ENCODE measurements at places on chromosomes 4 and X. TPM values are rescaled to one million over a fixed set of nuclear protein-coding genes. Genes with fewer than 3 reads are reported as not detected.

The CLNK gene
- not detected for total RNA-seq

The LRAT gene
- not detected for total RNA-seq

- H3K4me3 ChIP-seq, result no peak overlapping the region
- H3K4me1 ChIP-seq, result no peaks in the 10 kb centered on the region
- DNase-seq, result no peak
- no peaks in the 10 kb centered on the region for H3K27me3 ChIP-seq
- no peaks in the 10 kb centered on the region for H3K36me3 ChIP-seq
- H3K27ac ChIP-seq, result no peak overlapping the region
Observed at GRCh38 chrX:100376576-100376975, 33.5 kb downstream of the PCDH19 start.

- H3K27ac ChIP-seq, result no peak overlapping the region
- DNase-seq, result no peak
- no peak overlapping the region for H3K4me3 ChIP-seq
- no peaks in the 10 kb centered on the region for H3K4me1 ChIP-seq
- H3K27me3 ChIP-seq, result no peaks in the 10 kb centered on the region
Observed at GRCh38 chrX:118717678-118718391, 9.6 kb upstream of the IL13RA1 start.

The PABPC1L2A gene
- not detected for total RNA-seq

GRCh38 chr4:120003193-120003592 lies 63.5 kb downstream of the MAD2L1 start:
- no peak overlapping the region for H3K27ac ChIP-seq
- H3K36me3 ChIP-seq, result no peaks in the 10 kb centered on the region
- no peaks in the 10 kb centered on the region for H3K4me1 ChIP-seq
- no peak for DNase-seq
- no peaks in the 10 kb centered on the region for H3K27me3 ChIP-seq

GRCh38 chr4:93635943-93636342 lies 192.6 kb upstream of the ATOH1 start:
- H3K27ac ChIP-seq, result no peak overlapping the region
- DNase-seq, result no peak
- H3K4me1 ChIP-seq, result no peaks in the 10 kb centered on the region
- H3K27me3 ChIP-seq, result no peaks in the 10 kb centered on the region

The LNX1 gene
- not detected for total RNA-seq

The ADH7 gene
- not detected for total RNA-seq

DNA sequence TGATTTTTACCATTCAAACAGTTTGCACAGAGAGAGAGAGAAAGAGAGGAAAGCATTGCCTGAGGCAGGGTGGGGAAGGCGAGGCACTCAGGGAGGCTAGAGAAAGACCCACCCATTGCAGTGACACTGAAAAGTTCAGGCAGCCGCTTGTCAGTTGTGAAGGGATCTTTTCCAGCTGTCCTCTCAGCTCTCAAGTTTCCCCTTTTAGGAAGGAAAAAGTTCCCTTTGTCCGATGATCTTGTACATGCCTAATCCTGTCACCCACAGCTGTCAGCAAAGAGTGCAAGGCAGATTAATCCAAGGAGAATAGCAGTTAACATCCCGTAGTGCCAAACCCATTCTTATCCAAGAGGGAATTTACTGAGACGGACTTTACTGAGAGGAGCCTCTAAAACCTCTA lies 255.0 kb downstream of the MAGEB5 start:
- no peaks in the 10 kb centered on the region for H3K27me3 ChIP-seq
- H3K4me3 ChIP-seq, result no peak overlapping the region
- no peaks in the 10 kb centered on the region for H3K36me3 ChIP-seq
- no peaks in the 10 kb centered on the region for H3K4me1 ChIP-seq

DNA sequence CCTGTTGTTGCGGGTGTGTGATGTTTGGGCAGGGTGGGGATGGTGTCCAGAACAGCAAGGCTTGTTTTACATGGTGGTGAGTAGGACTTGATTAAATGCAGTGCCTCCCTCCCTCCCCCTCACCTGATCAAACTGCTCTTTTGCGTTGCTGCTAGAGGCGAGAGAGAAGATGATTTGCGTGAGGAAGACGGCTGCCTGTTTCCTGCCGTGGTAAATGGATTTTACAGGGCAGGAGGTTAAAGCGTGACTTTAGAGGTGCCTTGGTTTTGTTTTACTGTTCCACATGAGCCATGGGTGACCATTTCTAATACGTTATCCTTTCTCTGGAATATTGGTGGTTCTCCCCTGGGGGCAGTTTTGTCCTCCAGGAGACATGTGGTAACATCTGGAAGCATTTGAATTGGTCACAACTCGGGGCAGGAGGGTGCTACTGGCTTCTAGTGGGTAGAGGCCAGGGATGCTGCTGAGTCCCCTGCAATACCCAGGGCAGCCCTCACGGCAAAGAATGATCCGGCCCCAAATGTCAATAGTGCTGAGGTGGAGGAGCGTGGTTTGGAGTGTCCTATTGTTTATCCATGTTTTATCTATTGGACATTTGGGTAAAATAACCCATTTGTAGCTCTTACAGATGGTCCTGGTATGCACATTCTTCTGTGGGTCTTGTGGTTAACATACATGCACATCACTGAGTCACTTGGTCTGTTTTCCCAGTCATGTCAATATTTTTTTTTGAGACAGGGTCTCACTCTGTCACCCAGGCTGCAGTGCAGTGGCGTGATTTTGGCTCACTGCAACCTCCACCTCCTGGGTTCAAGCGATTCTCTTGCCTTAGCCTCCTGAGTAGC lies 73.7 kb downstream of the SHROOM2 start:
- no peaks in the 10 kb centered on the region for H3K36me3 ChIP-seq
- DNase-seq, result no peak
- H3K27ac ChIP-seq, result no peak overlapping the region
- H3K4me3 ChIP-seq, result no peak overlapping the region
- no peaks in the 10 kb centered on the region for H3K27me3 ChIP-seq
- H3K4me1 ChIP-seq, result no peaks in the 10 kb centered on the region

DNA sequence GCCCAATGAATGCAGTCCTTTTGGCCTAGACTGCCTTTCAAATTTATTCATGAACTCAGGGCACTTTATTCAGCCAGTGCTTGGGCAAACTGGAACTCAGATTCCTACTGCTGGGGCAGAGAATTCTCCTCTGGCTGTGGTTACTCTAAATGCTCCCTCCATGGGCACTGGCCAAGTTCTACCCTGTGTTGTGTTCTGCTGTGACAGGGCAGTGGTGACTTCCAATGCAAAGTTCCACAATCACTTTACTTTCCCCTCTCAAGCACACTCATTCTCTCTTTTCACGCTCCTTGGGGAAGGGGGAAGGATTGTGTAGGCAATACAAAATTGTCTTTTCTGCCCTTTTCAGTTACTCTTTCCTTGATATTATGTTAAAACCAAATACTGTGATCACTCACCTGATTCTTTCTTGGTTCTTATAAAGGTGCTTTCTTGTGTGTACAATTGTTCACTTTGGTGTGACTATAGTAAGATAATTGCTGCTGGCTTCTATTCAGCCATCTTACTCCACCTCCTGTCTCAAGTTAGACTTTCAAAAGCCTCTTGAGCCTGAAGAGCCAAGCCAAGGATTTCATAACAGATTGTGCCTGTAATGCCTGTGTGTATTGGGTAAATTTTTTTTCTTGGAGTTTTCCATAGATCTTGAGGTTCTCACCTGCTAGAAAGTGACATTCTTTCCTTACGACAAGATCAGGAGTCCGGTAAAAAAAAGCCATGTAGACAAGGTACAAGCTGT lies 1078.6 kb downstream of the FAM133A start:
- H3K4me1 ChIP-seq, result no peaks in the 10 kb centered on the region
- no peak overlapping the region for H3K27ac ChIP-seq
- H3K27me3 ChIP-seq, result no peaks in the 10 kb centered on the region
- no peak overlapping the region for H3K4me3 ChIP-seq
- no peaks in the 10 kb centered on the region for H3K36me3 ChIP-seq

The DSPP gene
- not detected for total RNA-seq

DNA sequence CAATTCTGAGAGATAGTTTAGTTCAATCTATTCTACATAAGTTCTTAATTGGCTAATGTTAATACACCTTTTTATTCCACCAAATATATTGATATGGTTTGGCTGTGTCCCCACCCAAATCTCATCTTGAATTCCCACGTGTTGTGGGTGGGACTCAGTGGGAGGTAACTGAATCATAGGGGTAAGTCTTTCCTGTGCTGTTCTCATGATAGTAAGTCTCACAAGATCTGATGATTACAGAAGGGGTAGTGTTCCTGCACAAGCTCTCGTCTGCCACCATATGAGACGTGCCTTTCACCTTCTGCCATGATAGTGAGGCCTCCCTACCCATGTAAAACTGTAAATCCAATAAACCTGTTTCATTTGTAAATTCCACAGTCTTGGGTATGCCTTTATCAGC lies 11.3 kb downstream of the PPA2 start:
- H3K4me1 ChIP-seq, result no peaks in the 10 kb centered on the region
- H3K27ac ChIP-seq, result no peak overlapping the region
- DNase-seq, result no peak

GRCh38 chrX:150934453-150934852 lies 36.0 kb upstream of the CD99L2 start:
- H3K27ac ChIP-seq, result no peak overlapping the region
- no peaks in the 10 kb centered on the region for H3K36me3 ChIP-seq
- no peaks in the 10 kb centered on the region for H3K27me3 ChIP-seq
- no peak overlapping the region for H3K4me3 ChIP-seq

DNA sequence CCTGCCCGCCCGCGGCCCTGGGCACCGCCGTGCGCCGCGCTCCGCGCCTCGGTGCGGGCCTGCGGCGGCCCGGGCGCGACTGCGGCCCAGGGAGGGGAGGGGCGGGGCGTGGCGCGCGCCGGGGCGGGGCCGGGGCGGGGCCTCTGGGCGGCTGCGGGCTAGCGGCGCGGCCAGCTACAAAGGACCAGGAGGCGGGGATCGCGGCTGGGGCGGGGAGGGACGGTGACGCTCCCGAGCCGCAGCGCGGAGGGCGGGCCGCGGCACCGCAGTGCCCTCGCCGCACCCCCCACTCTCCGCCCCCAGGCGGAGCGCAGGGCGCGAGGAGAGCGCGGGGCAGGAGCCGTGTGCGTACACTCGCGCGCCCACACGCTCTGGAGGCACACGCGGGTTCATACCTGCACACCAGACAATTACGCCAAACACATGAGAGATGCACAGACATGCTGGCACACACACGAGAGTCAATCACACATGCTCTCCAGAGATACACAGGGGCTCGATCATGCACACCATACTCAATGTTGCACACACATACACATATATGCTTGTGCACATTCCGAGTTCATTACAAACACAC lies at the start of gene CRMP1:
Gene CRMP1, minus strand, starts transcription at position 83 of the 577 bp plus-strand sequence. CDS start 117 bp downstream, outside the sequence.
- H3K27me3 ChIP-seq, result peaks cover 11% of the 10 kb centered on the region
- H3K36me3 ChIP-seq, result no peaks in the 10 kb centered on the region

DNA sequence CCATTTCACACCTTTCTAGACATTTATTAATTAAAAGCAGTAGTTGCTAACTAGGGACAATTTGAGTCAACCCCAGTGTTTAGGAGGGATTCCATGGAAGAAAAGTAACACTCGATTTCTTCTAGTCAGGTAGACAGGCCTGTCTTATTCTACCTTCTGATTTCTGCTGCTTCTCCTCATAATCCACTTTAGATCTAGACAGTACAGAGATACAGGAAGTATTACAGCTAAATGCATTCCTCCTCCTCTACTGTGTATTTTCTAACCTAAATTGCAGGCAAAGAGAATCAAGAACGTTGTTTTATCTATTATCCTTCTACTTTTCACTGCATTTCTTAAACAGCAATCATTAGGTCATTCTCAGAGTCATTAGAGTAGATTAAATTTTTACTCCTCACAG lies 52.6 kb downstream of the LPAR4 start:
- H3K27ac ChIP-seq, result no peak overlapping the region
- H3K27me3 ChIP-seq, result no peaks in the 10 kb centered on the region
- no peaks in the 10 kb centered on the region for H3K36me3 ChIP-seq
- no peak overlapping the region for H3K4me3 ChIP-seq
- no peaks in the 10 kb centered on the region for H3K4me1 ChIP-seq

The WDR17 gene
- total RNA-seq, result 0.41 TPM

- no peaks in the 10 kb centered on the region for H3K27me3 ChIP-seq
- peaks cover 6% of the 10 kb centered on the region for H3K4me1 ChIP-seq
- H3K4me3 ChIP-seq, result no peak overlapping the region
- no peaks in the 10 kb centered on the region for H3K36me3 ChIP-seq
- no peak overlapping the region for H3K27ac ChIP-seq
- no peak for DNase-seq
Observed at GRCh38 chr4:53967986-53968385, 96.4 kb downstream of the CHIC2 start.

DNA sequence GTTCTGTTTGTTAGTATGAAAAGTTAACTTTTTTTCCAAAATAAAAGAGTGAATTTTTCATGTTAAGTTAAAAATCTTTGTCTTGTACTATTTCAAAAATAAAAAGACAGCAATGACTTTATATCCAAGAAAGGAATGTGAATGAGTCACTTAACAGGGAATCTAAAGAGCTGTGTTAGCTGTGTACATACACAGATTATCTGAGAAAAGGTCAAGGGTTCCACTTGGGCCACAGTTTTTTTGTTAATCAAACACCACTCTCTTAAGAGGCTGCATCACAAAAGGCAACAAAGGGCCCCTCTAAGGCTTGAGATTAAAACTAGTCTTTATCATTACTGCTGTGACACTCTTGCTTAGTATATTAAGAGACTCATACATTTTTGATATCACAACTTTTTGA lies 82.1 kb downstream of the FIP1L1 start:
- peaks cover 9% of the 10 kb centered on the region for H3K4me1 ChIP-seq
- H3K36me3 ChIP-seq, result peaks cover 41% of the 10 kb centered on the region
- H3K4me3 ChIP-seq, result no peak overlapping the region

DNA sequence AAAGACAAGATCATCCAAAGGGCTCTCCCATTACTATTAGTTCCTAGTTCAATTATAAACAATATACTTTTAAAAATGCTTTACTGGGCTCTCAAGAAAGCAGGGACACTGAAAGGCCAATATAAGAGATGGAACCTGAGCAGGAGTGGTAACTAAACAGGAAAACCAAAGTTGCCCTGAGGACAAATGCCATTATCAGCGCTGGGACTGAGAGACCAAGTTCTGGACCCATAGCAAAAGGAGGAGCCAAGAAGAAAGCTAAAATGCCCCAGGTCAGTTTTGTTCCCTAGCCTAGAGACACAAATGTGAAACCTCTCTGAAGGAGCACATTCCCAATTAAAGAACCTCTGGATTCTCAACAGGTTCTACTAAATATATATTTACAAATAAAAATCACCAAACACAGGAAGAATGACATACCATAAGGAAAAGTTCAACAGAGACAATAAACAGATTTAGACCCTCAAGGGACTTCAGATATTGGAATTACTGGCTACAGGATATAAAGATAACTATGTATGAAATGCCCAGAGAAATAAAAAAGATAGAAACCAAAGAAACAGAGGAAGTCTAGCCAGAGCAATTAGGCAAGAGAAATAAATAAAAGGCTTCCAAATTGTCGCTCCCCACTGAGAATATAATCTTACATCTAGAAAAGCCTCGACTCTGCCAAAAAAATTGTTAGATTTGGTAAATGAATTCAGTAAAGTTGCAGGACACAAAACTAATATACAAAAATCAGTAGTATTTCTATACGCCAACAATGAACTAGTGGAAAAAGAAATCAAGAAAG lies 67.1 kb downstream of the KLHL8 start:
- H3K4me3 ChIP-seq, result no peak overlapping the region
- no peak for DNase-seq
- H3K27ac ChIP-seq, result no peak overlapping the region
- no peaks in the 10 kb centered on the region for H3K27me3 ChIP-seq

GRCh38 chrX:119735467-119735866 lies 22.9 kb upstream of the SOWAHD start:
- no peaks in the 10 kb centered on the region for H3K36me3 ChIP-seq
- DNase-seq, result no peak
- H3K27ac ChIP-seq, result no peak overlapping the region
- no peaks in the 10 kb centered on the region for H3K27me3 ChIP-seq
- H3K4me3 ChIP-seq, result no peak overlapping the region

Measured in SJSA1 (cell line).